ENCODE measurements at places on chromosomes 4 and X. TPM values are rescaled to one million over a fixed set of nuclear protein-coding genes. Genes with fewer than 3 reads are reported as not detected.

DNA sequence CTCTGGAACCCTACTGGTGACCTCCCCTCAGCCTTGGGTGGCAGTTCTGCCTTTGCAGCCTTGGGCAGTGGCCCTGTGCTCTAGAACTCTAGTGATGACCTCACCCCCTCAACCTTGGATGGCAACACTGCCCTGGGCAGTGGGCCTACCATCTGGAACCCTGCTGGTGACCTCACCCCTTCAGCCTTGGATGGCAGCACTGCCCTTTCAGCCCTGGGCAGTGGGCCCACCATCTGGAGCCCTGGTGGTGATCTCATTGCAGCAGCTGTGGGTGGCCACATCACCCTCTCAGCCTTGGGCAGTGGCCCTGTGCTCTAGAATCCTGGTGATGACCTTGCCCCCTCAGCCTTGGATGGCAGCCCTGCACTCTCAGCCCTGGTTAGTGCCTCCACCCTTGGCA, 129.3 kb downstream of the RBMX2 start:
- no peak for DNase-seq

The SLC6A14 gene
- 45.4 TPM for total RNA-seq

The DHRSX gene
- total RNA-seq, result 31.9 TPM

The SHROOM2 gene
- total RNA-seq, result 9.3 TPM

- no peak for DNase-seq
Observed at GRCh38 chr4:40612831-40613230, 16.8 kb downstream of the RBM47 start.

DNA sequence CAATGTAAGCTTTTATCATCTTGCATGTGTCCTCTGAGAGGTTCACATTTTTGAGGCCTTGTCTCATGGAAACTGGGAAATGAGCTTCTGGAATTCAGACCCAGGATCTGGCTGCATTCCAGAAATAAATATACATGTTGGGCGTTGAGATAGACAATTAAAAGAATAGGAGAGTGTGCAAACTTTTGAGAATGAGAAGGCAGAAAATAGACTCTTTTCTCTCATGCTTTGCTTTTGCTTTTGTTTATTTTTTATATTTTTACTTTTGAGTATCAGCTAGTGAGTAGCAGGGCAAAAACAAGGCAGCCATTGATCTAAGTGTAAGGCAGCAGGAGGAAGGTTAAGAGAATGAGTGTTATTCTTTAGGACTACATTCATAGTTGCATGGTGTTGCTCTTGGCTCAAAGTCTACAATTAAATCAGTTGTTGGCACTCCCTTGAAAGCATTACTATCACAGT, 12.4 kb downstream of the SHROOM3 start:
- DNase-seq, result no peak

GRCh38 chr4:2060611-2061185, 1.6 kb downstream of the NAT8L start:
- DNase-seq, result peak; percentile 27

DNA sequence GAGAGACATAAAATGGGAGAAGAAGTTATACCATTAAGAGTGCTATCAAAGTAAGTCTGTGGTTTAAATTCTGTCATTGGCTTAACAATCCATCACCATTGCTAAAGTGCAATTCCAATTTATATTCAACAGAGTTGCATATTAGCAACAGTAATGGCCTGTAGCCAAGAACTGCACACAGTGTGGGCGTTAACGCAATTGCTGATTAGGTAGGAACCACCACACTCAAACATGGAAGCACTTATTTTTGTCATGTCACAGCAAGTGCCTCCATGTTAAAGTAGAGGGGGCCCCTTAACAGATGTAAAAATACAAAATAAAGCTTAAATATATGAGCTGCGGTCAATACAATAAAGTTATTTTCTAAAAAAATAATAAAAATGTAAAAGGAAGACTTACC, 10.8 kb downstream of the LARP7 start:
- DNase-seq, result no peak

The ENPEP gene
- total RNA-seq, result 8.2 TPM

The CITED1 gene
- 0.65 TPM for total RNA-seq

The FAM47C gene
- total RNA-seq, result not detected

GRCh38 chrX:9957743-9958142, 9.4 kb upstream of the CLDN34 start:
- DNase-seq, result no peak

The CLNK gene
- total RNA-seq, result 0.09 TPM

The ZC4H2 gene
- 7.1 TPM for total RNA-seq

The CSAG1 gene
- not detected for total RNA-seq

The ODAPH gene
- not detected for total RNA-seq

DNA sequence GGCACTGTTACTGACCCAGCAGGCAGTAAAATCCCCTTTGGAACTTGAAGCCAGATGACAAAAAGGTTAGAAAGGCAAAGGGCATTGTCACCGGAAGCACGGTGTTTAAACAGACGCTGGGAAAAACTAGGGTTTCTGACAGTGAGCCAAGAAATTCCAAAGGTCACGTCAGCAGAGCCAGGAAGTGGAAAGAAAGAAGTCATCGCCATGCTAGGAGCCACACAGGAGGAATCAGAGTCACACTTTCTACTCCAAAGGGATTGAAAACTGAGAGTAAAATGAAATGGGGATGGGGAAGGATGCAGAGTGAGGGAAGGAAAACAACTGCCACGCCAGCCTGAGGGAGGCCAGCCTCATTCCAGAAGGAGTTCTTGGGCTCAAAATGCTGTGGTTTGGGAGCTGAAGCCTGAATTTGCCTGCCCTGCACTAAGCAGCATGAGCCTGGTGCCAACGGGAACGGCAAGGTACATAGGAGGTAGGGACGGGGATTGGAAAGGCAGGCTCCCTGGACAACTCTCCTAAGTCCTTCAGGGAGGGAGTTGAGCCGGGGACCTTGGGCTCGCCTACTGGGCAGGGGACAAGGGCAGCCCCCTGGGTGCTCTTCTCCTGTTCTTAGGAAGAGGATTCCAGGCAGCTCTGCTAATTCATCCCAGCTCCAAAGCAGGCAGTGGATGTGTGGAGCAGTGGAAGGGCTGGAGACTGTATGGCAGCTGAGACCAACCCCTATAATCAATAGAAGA, 66.8 kb downstream of the SOWAHB start:
- DNase-seq, result no peak

The CD40LG gene
- total RNA-seq, result 1.3 TPM

The SMIM10L2A gene
- 1.7 TPM for total RNA-seq

The DSPP gene
- total RNA-seq, result not detected

The SLC10A4 gene
- total RNA-seq, result 1.6 TPM

DNA sequence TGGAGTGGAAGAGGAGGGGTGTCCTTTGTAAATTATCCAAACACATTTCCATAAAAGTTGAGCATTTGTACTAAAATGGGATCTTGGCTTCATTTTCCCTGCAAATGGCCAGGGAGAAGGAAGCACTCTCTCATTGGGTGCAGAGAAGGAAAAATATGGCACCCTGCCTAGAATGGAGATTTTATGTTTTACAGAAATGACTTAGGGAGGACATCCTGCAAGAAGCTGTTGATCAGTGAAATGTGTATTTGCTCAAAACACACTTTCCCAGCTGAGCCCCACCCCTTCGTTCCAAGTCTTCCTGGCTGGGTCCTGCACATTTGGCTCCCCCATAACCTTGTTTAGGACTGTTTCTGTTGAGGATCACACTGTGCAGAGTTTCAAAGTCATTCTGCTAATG, 213.5 kb upstream of the TAPT1 start:
- no peak for DNase-seq

The P2RY8 gene
- total RNA-seq, result 3.0 TPM
